ENCODE measurements at places on chromosomes 2 and 18. TPM values are rescaled to one million over a fixed set of nuclear protein-coding genes. Genes with fewer than 3 reads are reported as not detected.
A peak's percentile ranks its signal among the peaks of the same experiment; 100 is the strongest.

- H3K36me3 ChIP-seq, result no peaks in the 10 kb centered on the region
- no peaks in the 10 kb centered on the region for H3K27me3 ChIP-seq
- peak overlapping the region; percentile 59 for H3K27ac ChIP-seq
- H3K4me3 ChIP-seq, result no peak overlapping the region
- no peak for DNase-seq
Observed at GRCh38 chr2:111707700-111708099, 176.3 kb downstream of the ANAPC1 start.

GRCh38 chr18:36155851-36156757 lies 26.4 kb downstream of the ELP2 start:
- DNase-seq, result no peak
- H3K4me3 ChIP-seq, result no peak overlapping the region
- H3K27me3 ChIP-seq, result no peaks in the 10 kb centered on the region
- peaks cover 87% of the 10 kb centered on the region for H3K36me3 ChIP-seq

AGAP1 gene
- 42.4 TPM for total RNA-seq

GRCh38 chr2:177873915-177874314 lies 198.7 kb downstream of the PDE11A start:
- peaks cover 6% of the 10 kb centered on the region for H3K4me1 ChIP-seq
- DNase-seq, result no peak
- no peak overlapping the region for H3K4me3 ChIP-seq
- H3K27ac ChIP-seq, result no peak overlapping the region

DNA sequence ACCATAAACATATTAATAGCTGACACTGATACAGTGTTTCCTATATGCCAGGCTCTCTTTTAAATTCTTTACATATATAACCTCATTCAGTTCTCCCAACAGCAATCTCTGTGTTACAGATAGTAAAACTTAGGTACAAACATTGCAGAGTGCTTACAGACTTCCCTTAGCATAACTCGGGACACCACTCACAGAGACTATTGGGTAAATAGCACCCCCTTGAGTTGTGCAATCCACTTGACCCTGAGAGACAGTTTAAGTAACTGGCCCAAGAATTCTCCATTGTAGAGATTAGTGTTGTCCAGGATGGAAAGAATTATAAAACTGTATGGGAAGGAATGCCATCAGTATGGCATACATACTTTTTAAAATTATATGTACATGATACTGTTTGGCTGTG lies 110.1 kb downstream of the POLE4 start:
- peak; percentile 11 for DNase-seq
- no peaks in the 10 kb centered on the region for H3K36me3 ChIP-seq
- H3K27ac ChIP-seq, result no peak overlapping the region
- H3K27me3 ChIP-seq, result no peaks in the 10 kb centered on the region
- no peaks in the 10 kb centered on the region for H3K4me1 ChIP-seq

FSIP2 gene
- total RNA-seq, result 0.20 TPM

ATAD2B gene
- total RNA-seq, result 19.6 TPM

DNA sequence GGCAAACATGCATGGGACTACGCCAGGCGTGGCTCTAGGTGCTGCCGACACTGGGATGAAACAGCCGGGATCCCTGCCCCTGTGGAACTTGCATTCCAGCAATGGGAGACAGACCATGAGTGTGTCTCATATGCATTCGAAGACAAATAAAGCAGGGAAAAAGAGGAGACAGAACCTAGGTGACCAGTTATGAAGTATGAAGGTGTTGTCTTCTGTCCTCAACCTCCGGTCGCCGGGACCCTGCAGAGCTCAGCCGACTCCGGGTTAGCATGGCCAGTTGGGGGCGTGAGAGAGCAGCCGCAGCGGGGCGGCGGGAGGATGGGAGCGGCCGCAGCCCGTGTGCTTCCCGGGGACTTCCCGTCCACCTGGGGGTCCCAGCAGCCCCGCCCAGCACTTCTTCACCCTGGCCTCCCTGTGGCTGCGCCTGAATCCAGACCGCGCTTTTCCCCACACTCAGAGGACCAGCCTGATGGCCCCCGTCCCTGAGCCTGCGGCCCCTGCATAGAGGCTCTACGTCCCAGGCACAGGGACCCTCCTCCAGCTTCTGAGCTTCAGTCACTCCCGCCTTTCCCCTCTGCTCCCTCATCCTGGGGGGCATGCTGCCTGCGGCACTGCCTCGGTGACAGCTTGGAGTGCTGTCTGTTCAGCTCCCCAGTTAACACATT lies 11.4 kb downstream of the ID2 start:
- no peaks in the 10 kb centered on the region for H3K4me1 ChIP-seq
- no peak overlapping the region for H3K4me3 ChIP-seq
- H3K27me3 ChIP-seq, result peaks cover 19% of the 10 kb centered on the region
- peak; percentile 33 for DNase-seq
- H3K27ac ChIP-seq, result no peak overlapping the region

GPR39 gene
- 7.2 TPM for total RNA-seq

ALKAL2 gene
- not detected for total RNA-seq

GRCh38 chr2:232486558-232487384 lies 863 bp downstream of the ECEL1 start:
- H3K27me3 ChIP-seq, result peaks cover 22% of the 10 kb centered on the region
- H3K4me1 ChIP-seq, result no peaks in the 10 kb centered on the region
- H3K27ac ChIP-seq, result no peak overlapping the region
- no peak overlapping the region for H3K4me3 ChIP-seq

- no peaks in the 10 kb centered on the region for H3K36me3 ChIP-seq
- no peaks in the 10 kb centered on the region for H3K27me3 ChIP-seq
- no peak for DNase-seq
- H3K27ac ChIP-seq, result no peak overlapping the region
Observed at GRCh38 chr2:148519013-148519412, 125.5 kb upstream of the EPC2 start.

Data from MCF 10A (cell line).